ENCODE measurements at places on chromosomes 11 and 22. TPM values are rescaled to one million over a fixed set of nuclear protein-coding genes. Genes with fewer than 3 reads are reported as not detected.

Gene KCTD14
- total RNA-seq = 0.78 TPM

Gene HNRNPUL2
- total RNA-seq = 17.0 TPM

Gene OR8G5
- 0.16 TPM for total RNA-seq

Gene KCNJ11
- 11.4 TPM for total RNA-seq

Gene DTX4
- total RNA-seq = 43.7 TPM

Gene NXPE1
- not detected for total RNA-seq

Gene PGR
- 0.16 TPM for total RNA-seq

Gene DNAL4
- 17.3 TPM for total RNA-seq

Gene SOX10
- 1.9 TPM for total RNA-seq

Gene DCHS1
- 49.9 TPM for total RNA-seq

Gene PDGFD
- total RNA-seq = 13.1 TPM

Gene CTSW
- total RNA-seq = not detected

Data from occipital lobe (tissue), 3 donors.